Activated naive CD4-positive, alpha-beta T cell treated with anti-CD3 and anti-CD28 coated beads, Interleukin-2, amount 10 ng/mL, durations not matched to agents 7 days and 5 days (primary cell): ENCODE measurements at places on chromosomes 7 and 10.

GRCh38 chr7:44322631-44323363, 2.6 kb downstream of the CAMK2B start:
- no peak for DNase-seq
- no peaks in the 10 kb centered on the region for H3K36me3 ChIP-seq
- no peak overlapping the region for H3K27ac ChIP-seq
- H3K4me1 ChIP-seq: peaks cover 4% of the 10 kb centered on the region

DNA sequence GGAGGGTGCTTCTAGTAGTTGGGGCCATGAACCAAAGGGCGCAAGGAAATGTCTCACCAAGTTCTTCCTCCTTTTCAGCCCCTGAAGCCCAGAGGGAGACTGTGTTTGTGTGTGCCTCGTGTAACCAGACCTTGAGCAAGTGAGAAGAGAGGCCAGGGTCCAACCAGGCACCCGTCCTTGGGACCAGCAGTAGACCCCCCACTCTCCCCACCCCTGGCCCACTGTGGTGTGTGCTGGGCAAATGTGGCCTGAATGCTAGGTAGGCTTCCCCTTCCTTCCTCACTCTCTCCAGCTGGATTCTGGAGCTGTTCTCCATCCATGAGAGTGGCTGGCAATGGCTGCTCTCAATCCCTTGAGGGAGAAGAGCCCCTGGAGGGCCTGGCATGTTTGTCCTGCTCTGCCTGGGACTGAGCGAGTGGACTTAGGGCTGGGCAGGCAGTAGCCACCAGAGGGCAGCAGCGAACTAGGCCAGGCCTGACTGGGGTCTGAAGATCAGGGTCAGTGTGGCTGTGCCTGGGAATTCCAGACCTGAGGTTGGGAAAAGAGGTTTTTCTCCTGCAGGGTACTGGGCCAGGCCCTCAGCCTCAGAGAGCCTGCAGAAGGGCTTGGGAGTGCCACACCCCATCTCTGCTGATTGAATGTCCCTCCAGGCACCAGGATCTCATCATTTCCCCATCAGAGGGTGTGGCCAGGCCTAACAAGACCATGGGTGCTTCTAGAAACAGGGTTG, 12.5 kb downstream of the SFRP5 start:
- peaks cover 28% of the 10 kb centered on the region for H3K36me3 ChIP-seq
- H3K27me3 ChIP-seq: no peaks in the 10 kb centered on the region
- DNase-seq: peak; percentile 69
- H3K27ac ChIP-seq: no peak overlapping the region
- no peak overlapping the region for H3K4me3 ChIP-seq

GRCh38 chr10:100482834-100483185, 20.0 kb downstream of the WNT8B start:
- peak overlapping the region; percentile 9 for H3K27ac ChIP-seq
- H3K36me3 ChIP-seq: peaks cover 35% of the 10 kb centered on the region
- H3K4me3 ChIP-seq: peak overlapping the region; percentile 72
- peaks cover 31% of the 10 kb centered on the region for H3K4me1 ChIP-seq
- peaks cover 18% of the 10 kb centered on the region for H3K27me3 ChIP-seq

- no peak for DNase-seq
- H3K36me3 ChIP-seq: peaks cover 11% of the 10 kb centered on the region
Measured at GRCh38 chr7:23129036-23129435, 23.5 kb downstream of the KLHL7 start.

- H3K27ac ChIP-seq: no peak overlapping the region
- H3K4me3 ChIP-seq: no peak overlapping the region
- peaks cover 10% of the 10 kb centered on the region for H3K36me3 ChIP-seq
- DNase-seq: no peak
- H3K4me1 ChIP-seq: peaks cover 12% of the 10 kb centered on the region
Measured at GRCh38 chr7:7791523-7791922, 73.1 kb upstream of the RPA3 start.

- H3K4me1 ChIP-seq: peaks cover 8% of the 10 kb centered on the region
- peaks cover 82% of the 10 kb centered on the region for H3K36me3 ChIP-seq
- peak overlapping the region; percentile 17 for H3K27ac ChIP-seq
- H3K4me3 ChIP-seq: no peak overlapping the region
- DNase-seq: no peak
Measured at GRCh38 chr10:6455592-6455991, 124.5 kb downstream of the PRKCQ start.

- peaks cover 7% of the 10 kb centered on the region for H3K36me3 ChIP-seq
- peak; percentile 56 for DNase-seq
- peak overlapping the region; percentile 81 for H3K4me3 ChIP-seq
- H3K4me1 ChIP-seq: peaks cover 42% of the 10 kb centered on the region
- H3K27ac ChIP-seq: peak overlapping the region; percentile 91
- peaks cover 35% of the 10 kb centered on the region for H3K27me3 ChIP-seq
Measured at GRCh38 chr10:49539320-49539885, 482 bp upstream of the ERCC6 start.

DNA sequence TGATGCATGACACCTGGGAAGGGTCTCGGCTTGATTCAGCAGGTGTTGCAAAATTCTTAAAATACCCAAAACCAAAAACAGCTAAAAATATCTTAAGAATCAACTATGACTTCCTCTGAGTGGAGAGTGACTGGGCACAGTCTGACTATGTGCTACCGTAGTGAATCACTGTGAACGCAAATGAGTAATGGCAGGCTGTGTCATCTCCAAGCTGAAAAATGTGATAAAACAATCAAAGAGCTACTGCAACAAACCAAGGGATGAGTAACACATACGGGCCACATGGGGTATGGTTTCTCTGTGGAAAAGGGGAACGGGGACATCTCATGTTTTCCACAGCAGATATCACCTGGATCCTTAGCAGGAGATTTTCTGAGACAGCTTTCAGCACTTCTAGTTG, 127.5 kb downstream of the ABCA13 start:
- no peaks in the 10 kb centered on the region for H3K36me3 ChIP-seq
- peaks cover 4% of the 10 kb centered on the region for H3K27me3 ChIP-seq
- H3K27ac ChIP-seq: no peak overlapping the region
- no peak overlapping the region for H3K4me3 ChIP-seq
- no peak for DNase-seq

DNA sequence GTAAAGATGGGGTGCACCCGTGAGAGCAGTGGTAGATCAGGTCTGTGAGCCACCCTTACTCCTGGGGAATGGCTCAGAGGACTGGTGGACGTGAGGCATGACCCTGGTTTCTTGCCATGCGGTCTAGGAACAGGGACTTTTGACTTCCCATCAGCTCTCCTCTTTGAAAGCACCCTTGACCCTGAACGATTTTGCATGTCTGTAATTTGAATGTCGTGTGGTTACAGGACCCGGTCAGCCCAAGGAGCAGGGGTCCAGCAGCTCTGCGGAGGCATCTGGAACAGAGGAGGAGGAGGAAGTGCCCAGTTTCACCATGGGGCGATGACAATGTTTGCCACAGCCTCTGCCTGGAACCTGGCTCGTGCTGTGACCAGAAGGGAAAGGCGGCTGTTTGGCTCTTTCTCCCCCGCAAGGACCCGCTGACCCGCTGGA, 8.6 kb upstream of the ORAI2 start:
- H3K4me3 ChIP-seq: no peak overlapping the region
- no peaks in the 10 kb centered on the region for H3K27me3 ChIP-seq
- peak overlapping the region; percentile 100 for H3K27ac ChIP-seq
- H3K36me3 ChIP-seq: peaks cover 53% of the 10 kb centered on the region
- no peak for DNase-seq

- no peak overlapping the region for H3K4me3 ChIP-seq
- H3K27ac ChIP-seq: peak overlapping the region; percentile 24
- peaks cover 8% of the 10 kb centered on the region for H3K27me3 ChIP-seq
- peaks cover 20% of the 10 kb centered on the region for H3K4me1 ChIP-seq
- no peaks in the 10 kb centered on the region for H3K36me3 ChIP-seq
- DNase-seq: peak; percentile 61
Measured at GRCh38 chr7:142632271-142633134, 116.8 kb upstream of the PRSS1 start.

- no peaks in the 10 kb centered on the region for H3K36me3 ChIP-seq
- no peaks in the 10 kb centered on the region for H3K27me3 ChIP-seq
- no peaks in the 10 kb centered on the region for H3K4me1 ChIP-seq
- H3K27ac ChIP-seq: no peak overlapping the region
- H3K4me3 ChIP-seq: no peak overlapping the region
Measured at GRCh38 chr10:90064295-90064694, 362.9 kb downstream of the KIF20B start.

- no peaks in the 10 kb centered on the region for H3K36me3 ChIP-seq
- no peaks in the 10 kb centered on the region for H3K27me3 ChIP-seq
- H3K27ac ChIP-seq: no peak overlapping the region
- no peaks in the 10 kb centered on the region for H3K4me1 ChIP-seq
Measured at GRCh38 chr7:11638011-11638774, 193.8 kb downstream of the THSD7A start.

- H3K27me3 ChIP-seq: no peaks in the 10 kb centered on the region
- no peak overlapping the region for H3K27ac ChIP-seq
- H3K4me3 ChIP-seq: no peak overlapping the region
- DNase-seq: no peak
- no peaks in the 10 kb centered on the region for H3K4me1 ChIP-seq
Measured at GRCh38 chr10:50951365-50951764, 65.9 kb upstream of the A1CF start.

- peaks cover 8% of the 10 kb centered on the region for H3K27me3 ChIP-seq
- H3K4me3 ChIP-seq: no peak overlapping the region
- no peaks in the 10 kb centered on the region for H3K4me1 ChIP-seq
- DNase-seq: no peak
- no peak overlapping the region for H3K27ac ChIP-seq
Measured at GRCh38 chr10:122733931-122734665, 34.5 kb upstream of the C10orf120 start.
